ENCODE measurements at places on chromosomes 6 and 20.

- no peak for DNase-seq
Measured at GRCh38 chr6:15387118-15387517, 141.2 kb downstream of the JARID2 start.

DNA sequence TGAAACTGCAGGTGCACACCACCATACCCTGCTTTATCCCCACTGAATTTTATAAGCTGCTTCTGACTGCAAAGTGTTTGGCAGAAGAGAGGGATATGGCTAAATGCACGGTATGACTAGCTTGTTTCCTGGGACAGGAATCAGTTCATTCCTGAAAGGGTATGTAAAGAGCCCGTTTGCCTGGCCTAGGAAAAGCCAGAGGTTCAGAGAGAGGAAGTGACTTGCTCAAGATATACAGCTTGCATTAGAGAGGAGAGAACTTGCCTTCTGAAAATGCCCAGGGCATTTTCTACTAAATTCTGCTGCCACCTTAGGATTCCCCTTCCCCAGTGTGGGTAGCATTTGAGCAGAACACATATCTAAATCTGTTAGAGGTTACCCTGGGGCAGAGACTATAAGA lies 683 bp upstream of the GCNT2 start:
- DNase-seq = no peak

GRCh38 chr20:2313316-2313715 lies 17.5 kb downstream of the TGM3 start:
- no peak for DNase-seq

GRCh38 chr20:56359212-56360132 lies 698 bp downstream of the FAM210B start:
- peak; percentile 52 for DNase-seq

DNA sequence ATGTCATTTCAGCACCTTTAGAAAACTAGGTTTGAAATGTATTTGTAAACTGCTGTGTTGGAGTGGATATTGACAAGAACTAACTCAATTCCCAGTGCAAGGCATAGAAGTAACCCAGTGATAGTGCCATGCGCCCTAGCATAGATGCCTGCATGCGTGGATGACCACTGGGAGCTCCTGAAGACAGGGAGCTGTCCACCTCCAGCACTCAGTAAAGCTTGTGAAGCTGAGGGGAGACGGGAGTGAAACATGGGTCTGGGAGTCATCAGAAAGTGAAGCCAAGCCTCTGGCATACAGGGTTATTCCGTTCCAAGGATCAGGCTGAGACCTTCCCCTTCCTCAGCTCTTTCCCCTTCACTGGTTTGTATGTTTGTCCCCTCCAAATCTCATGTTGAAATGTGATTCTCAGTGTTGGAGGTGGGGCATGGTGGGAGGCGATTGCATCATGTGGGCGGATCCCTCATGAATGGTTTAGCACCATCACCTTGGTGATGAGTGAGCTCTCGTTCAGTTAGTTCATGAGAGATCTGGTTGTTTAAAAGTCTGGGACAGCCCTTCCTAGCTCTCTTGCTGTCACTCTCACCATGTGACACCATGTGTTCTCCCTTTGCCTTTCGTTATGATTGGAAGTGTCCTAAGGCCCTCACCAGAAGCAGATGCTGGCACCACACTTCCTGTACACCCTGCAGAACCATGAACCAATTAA lies 146.5 kb upstream of the FERMT1 start:
- no peak for DNase-seq

DNA sequence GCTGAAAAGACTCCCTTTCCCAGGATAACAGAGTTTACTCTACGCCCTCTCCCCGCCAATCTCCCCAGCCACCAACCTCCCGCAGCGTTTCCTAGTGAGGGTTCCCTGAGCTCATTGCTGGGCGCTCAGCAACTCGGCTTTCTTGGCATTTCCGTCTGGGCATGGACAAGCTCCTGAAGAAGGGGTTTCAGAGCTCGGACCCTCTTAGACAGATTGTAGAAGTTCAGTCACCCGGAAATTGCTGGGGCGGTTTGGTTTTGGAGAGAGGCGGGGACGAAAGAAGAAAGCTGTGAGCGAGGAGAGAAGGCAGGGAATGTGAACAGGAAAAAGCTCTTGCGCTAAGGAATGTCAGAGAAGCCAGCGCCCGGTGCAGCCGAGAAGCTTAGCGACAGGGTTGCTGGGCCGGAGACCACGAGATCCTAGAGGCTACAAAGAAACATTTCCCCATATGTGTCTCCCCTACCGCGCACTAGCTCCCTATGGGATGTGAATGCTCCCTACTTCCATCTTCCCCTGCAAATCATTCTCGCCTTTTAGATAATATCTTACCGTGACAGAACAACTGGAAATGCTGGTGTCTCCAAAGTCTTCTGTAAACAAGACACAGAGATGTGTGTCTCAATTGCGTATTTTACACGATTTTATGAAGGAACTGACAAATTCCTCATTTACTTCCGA lies 15.8 kb downstream of the POM121L2 start:
- DNase-seq = no peak

Data from psoas muscle (tissue), 8 donors.